ENCODE measurements at places on chromosomes 12 and 14.
A peak's percentile ranks its signal among the peaks of the same experiment; 100 is the strongest.

DNA sequence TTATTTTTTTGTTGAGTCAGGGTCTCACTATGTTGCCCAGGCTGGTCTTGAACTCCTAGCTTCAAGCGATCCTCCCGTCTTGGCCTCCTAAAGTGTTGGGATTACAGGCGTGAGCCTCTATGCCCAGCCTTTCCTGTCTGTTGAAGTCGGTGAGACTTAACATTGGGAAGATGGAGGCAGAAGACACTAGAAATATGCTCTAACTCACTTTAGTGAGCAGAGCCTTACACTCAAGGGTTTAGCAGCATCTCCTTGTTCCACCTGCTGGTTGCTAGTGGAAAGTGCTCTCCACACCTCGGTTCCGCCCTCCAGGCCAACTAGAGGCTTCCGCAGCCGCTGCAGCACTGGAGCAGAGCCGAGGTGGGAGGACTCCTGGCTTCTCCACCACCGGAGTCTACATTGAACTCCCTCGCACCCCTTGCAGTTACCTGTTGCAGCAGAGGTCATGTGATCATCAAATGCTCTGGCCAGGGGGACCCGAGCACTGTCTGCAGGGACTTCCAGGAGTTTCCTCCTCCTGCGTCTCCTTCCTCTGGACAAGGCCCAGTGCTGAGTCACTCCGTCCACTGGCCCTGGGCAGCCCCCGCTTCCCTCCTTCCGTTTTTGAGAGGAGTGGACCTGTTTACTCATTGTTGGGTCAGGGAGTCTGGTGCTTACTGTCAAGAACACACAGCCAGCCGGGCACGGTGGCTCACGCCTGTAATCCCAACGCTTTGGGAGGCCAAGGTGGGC lies 9.4 kb upstream of the HVCN1 start:
- peak; percentile 50 for DNase-seq

GRCh38 chr14:105397350-105397931 lies 897 bp upstream of the TEX22 start:
- no peak for DNase-seq

DNA sequence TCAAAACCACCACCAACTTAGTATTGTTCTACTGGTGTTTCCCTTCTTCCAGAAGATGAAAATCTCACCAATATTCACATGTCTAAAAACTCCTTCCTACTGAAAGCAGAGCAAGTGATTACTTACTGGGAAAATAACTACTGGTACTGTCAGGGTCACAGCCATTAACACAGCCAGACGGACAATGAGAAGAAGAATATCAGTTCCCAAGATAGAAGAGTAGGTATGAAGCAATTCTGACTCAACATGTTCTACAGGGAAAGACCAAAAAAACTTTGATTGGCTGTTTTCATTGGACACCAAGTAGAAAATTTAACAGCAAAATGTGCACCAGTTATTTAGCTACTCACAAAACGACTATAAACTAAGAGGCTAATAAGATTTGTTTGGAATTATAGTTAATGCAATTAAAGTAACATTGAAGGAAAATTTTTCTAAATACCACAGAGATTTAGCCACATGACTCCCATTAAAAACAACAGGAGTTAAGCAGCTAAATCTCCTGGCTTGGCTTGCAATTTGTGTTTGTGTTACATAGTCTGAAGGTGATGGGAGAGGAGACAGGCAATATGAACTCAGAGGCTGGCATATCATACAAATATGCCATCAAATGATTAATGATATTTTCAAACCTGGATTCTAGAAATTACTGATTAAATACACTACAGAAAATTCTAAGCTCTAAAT lies 9.5 kb downstream of the SLC38A2 start:
- no peak for DNase-seq

DNA sequence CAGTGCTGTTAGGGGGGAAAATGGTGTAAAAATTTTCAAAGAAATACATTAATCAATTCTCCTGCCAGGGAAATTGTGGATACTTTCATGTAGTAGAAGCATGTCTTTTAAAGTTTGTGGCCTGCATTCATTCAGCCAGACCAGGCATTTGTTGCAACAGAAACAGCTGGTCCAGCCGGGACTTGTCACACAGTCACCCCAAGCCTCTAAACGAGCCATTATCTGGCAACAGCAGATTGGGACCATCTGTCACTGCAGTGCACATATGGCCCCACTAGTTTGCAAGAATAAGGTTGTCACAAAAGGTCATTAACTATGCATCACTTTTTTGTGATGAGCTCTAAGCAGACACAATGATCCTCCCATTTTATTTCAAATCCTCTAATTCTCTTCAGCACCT lies 193.9 kb downstream of the PHLDA1 start:
- no peak for DNase-seq

DNA sequence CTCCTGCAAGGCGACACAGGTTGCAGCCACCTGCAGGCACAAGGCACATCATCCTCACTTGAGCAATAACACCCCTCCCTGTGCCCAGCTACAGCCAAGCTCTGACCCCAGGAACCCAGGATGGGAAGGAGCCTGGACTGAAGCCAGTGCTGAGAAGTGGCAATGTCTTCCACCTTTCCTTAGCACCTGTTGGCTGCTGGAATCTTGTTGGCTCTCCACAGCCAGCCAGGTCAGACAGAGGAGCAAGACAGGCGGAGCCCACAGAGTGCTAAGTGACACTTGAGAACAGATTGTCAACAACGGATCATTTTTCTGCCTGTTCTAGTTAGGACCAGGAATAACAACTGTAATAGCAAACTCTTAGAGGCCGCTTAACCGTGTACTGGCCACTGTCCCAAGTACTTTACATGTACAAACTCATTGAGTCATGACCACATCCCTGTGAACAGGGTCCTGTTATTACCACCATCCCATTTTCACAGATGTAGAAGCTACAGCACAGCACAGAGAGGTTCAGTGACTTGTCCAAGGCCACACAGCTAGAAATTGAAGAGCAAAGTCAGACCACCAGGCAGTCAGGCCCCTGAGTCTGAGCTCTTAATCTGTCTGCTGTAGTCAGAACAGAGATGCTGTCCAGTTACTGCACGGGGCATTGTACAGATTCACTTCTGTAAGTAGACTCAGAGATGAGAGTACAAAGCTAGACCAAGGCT lies 45.6 kb downstream of the RNFT2 start:
- no peak for DNase-seq

DNA sequence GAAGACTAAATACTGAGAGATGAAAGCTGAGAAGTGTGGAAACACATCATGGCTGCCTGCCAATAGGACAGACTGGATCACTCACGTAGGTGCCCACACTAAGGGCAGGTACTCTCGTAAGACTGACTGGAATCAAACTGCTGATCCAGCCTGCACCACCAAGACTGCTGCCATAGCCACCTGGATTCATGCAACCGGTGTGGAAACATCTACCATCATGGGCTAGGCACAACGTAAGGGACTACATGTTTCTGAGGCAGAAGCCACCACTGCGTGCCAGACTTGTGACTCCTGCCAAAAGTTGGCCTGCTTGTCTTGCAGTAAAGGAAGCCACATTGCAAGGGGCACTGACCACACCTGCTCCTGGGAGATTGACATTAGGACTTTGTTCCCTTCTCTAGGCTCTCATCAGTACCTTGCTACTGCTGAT lies 3.8 kb downstream of the POMT2 start:
- no peak for DNase-seq

DNA sequence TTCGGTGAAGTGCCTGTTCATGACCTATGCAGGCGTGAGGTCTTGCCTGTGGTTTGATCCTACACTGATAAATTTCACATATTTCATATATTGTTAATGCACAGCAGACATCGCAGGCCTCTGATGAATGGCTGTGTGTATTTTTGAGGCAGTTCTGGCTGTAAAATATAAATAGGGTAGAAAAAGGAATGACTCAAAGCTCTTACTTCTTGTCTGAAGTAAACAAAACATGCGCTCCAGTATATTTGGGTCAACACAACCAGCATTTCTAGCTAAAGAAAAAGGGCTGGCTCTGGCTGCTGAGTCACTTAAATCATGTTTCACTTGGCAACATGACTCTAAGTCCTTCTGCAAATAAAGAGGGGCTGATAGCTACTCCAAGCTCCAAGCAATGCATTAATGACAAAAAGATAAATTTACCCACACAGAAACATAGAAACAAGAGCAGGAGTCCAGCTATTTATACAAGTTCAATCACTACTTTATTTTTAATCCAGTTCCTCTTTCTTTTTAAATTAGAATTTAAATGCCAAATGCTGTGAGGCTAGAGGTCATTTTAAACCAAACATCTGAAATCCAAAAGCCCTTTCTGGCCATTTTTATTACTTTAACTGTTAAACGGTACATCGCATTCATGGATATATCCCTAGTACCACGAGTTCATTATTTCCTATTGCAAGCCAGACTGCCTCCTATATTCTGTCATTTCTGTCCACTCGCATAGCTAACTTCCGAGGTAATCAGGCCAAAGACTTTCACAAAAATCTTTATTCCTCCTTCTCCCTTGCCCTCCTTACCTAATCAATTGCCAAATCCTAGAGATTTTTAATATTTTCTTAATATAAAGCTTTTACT lies 54.3 kb upstream of the TMCC3 start:
- DNase-seq, result no peak

- DNase-seq, result no peak
Observed at GRCh38 chr14:24706351-24706750, 72.4 kb upstream of the GZMB start.

- DNase-seq, result no peak
Observed at GRCh38 chr14:51168215-51168613, 71.8 kb upstream of the TMX1 start.

Data from activated T-helper 1 cell treated with anti-CD3 and anti-CD28 coated beads, Interleukin-2, amount 50 U/mL, for 16 hours (primary cell).